ENCODE measurements at places on chromosomes 3 and 15.

- DNase-seq, result no peak
Observed at GRCh38 chr3:126658584-126658983, 3.7 kb upstream of the TXNRD3 start.

DNA sequence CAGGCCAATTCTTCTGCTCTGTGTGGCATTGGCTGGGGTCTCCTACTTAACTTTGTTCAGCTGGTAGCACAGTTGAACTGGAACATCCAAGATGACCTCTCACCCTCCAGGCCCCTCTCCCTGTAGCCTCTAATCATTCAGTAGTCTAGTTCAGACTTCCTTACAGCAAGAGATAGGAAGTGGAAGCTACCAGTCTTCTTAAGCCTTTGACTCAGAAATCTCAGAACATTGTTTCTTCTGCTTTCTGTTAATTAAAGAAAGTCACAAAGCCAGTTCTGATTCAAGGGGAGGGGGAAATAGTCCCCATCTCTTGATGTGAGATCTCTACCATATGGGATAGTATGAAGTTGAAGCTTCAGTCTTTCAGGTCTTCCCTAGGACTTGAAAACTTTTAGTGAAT is 18.8 kb upstream of the SACM1L start:
- DNase-seq, result no peak

- no peak for DNase-seq
Observed at GRCh38 chr15:76260246-76260938, 50.9 kb downstream of the ETFA start.

DNA sequence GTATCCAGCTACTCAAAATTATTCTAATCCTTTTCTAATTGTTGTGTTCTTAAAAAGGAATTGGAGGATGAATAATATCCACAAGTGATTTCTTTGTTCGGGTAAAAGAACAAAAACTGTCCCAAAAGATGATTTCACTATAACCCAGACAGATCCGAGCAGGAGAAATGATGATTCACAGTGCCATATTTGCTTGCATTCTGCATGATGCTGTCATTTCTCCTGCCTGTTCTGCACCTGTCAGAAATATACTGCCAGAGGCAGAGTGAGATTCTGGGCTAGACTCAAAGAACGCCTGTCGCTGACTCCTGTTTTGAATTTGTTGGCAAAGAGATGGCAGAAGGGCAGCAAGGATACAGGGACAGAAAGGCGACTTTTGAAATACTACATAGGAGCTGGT is 34.7 kb upstream of the SLC24A5 start:
- no peak for DNase-seq

- no peak for DNase-seq
Observed at GRCh38 chr15:69388260-69388705, 25.9 kb upstream of the KIF23 start.

- no peak for DNase-seq
Observed at GRCh38 chr15:72521682-72522081, 47.6 kb downstream of the ARIH1 start.

DNA sequence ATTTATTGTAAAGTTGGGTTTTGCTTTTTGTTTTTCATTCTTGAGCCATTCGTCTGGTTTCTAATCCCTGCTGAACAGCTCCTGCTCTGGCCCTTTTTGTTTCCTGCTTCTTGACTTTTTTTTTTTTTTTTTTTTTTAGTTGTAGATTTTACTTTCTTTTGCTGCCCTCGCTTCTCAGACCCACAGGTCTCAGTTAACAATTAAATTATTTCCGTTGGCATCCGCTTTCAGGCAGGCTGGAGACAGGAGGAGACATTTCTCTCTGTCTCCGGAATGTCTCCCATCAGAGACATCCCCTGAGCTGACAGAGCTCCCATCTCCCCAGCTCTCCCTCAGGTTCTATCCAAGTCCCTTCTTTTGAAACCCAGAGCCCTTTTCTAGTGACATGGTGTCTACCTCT is 68.6 kb downstream of the SLC6A6 start:
- no peak for DNase-seq

- no peak for DNase-seq
Observed at GRCh38 chr3:111215481-111215880, 143.9 kb downstream of the NECTIN3 start.

GRCh38 chr3:67712259-67712658 is 57.8 kb upstream of the SUCLG2 start:
- DNase-seq, result no peak

GRCh38 chr15:51846463-51847230 is 17.2 kb downstream of the TMOD3 start:
- DNase-seq, result peak; percentile 68
